ENCODE measurements at places on chromosomes 3 and 15.
A peak's percentile ranks its signal among the peaks of the same experiment; 100 is the strongest.

GRCh38 chr3:189629803-189630455 is 1.3 kb upstream of the TP63 start:
- no peak for DNase-seq

- no peak for DNase-seq
Measured at GRCh38 chr15:36053746-36054145, 507.8 kb upstream of the DPH6 start.

DNA sequence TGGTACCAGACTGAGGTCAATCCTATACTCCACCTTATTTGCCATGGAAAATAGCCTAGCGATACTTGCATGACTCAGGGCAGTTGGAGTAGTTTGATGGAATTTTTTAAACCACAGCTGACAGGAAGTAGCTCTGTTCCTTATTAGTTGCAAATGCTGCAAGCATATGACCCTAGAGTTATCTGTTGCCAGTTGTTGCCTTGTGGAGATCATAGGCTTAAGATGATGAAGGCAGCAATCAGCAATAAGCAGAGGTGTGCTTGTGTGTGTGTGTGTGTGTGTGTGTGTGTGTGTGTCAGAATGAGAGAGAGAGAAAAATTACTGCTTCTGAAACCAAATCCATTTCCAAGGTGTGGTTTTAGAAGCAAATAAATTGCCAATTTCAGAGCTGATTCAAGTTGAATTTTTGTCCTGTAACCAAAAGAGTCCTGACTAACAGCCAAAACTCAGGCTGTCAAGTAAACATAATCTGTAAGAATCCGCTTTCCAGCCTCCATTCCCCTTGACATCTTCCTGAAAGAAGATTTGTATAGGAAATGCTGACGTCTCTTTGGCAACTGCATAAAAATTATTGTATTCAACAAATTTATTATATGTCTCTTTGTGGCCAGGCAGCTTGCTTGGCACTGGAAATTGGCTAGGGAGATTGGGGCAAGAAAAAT is 141.2 kb downstream of the SERPINI1 start:
- DNase-seq: no peak

GRCh38 chr3:192237992-192238608 is 489.2 kb downstream of the FGF12 start:
- DNase-seq: no peak

GRCh38 chr3:119145500-119146167 is at the start of gene TEX55:
Gene TEX55, plus strand, starts transcription at chr3:119146165. Its CDS starts 25 bp downstream, at chr3:119146190.
- DNase-seq: no peak

DNA sequence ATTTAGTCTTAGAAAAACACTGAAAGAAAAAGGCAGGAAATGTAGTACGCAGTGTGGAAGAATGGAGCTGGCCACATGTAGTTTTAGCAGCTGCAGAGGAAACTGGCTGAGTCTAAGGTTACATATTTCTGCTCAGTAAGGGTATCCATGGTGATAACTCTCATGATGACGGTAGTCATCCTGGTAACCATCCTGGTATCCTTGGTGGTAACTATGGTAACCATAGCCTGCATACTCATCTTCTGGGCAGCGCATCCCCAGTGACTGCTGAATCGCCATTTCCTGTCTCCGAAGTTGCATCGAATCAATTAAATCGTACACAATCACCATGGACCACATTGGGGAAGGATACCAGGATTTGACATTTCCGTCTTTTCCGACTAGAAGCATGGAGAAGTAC is 35.7 kb downstream of the CCDC80 start:
- DNase-seq: no peak

- no peak for DNase-seq
Measured at GRCh38 chr15:92808598-92809063, 91.5 kb upstream of the CHD2 start.

DNA sequence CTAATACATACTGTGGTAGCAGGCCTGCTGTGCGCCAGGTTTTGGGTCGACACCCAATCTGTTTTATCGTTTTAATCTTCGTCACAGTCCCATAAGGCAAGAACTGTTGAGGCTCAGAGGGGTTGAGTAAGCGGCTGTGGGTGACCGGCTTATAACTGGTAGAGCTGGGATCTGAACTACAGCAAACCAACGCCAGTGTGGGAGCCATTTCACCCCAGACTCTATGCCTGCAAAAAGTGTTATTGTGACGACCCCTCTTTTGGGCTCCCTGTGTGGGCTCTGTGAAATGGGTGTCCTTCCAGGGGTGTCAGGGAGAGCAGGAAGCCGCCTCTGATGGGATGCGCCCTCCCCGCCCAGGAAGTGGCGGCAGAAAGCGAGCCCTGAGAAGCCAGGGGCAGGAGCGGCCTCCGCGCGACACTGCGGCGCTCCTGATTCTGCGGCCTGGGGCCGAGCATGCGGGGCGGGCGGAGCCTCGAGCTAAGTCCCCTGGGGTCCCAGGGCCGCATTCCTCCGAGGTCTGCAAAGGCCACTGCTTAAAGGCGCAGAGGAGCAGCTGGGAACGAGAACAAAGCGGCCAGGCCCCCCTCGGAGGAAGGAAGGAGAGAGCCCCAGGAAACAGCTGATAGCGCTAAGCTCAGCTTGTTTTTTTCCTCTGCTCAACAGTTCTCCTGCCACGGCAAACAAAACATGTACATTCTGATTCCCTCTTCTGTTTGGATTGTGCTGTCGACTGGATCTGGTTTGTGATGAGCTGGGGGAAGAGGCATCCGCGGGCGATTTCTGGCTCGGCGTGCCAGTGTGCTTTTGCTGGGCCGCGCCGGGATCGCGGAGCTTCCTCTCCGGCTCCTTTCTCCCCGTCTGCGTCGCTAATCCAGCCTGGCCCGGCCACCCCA is 33.9 kb downstream of the GRK7 start:
- peak; percentile 19 for DNase-seq

GRCh38 chr3:46913644-46914043 is 36.1 kb downstream of the PTH1R start:
- DNase-seq: no peak

- DNase-seq: no peak
Measured at GRCh38 chr3:157477441-157477840, 25.8 kb downstream of the VEPH1 start.

DNA sequence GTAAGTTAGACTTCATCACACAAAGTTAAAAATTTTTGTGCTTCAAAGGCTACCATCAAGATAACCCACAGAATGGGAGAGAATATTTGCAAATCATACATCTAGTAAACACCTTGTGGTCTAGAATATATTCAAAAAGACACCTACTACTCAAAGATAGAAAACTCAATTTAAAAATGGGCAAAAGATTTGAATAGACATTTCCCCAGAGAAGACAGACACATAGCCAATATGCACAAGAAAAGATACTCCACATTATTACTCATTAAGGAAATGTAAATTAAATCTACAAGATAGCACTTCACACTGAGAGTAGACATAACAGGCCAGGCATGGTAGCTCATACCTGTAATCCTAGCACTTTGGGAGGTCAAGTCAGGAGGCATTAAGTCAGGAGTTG is 87.8 kb upstream of the MANF start:
- no peak for DNase-seq

DNA sequence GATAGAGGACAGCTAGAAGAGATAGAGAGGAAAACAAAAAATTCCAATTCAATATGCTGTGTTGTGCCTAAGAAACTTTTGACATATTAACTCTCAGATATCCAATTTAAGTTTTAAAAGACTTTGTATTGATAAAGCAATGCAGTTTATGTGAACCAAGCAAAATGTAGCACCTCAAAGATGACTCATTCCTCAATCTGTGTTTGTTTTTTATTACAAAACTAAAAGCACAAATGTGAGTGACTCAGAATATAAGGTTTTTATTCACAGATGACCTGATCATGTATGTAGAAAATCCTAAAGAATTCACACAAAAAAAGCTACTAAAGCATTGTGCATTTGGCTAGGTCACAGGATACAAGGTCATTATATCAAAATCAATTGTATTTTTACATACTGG is 11.1 kb downstream of the HCLS1 start:
- DNase-seq: no peak

GRCh38 chr3:78645628-78646310 is 1122.0 kb downstream of the ROBO1 start:
- no peak for DNase-seq

- DNase-seq: no peak
Measured at GRCh38 chr3:46668116-46668515, 25.4 kb downstream of the ALS2CL start.

- DNase-seq: no peak
Measured at GRCh38 chr3:156299569-156299968, 179.2 kb downstream of the KCNAB1 start.

- no peak for DNase-seq
Measured at GRCh38 chr3:99712291-99712954, 74.0 kb downstream of the COL8A1 start.

- no peak for DNase-seq
Measured at GRCh38 chr3:64399205-64399800, 174.0 kb upstream of the PRICKLE2 start.

DNA sequence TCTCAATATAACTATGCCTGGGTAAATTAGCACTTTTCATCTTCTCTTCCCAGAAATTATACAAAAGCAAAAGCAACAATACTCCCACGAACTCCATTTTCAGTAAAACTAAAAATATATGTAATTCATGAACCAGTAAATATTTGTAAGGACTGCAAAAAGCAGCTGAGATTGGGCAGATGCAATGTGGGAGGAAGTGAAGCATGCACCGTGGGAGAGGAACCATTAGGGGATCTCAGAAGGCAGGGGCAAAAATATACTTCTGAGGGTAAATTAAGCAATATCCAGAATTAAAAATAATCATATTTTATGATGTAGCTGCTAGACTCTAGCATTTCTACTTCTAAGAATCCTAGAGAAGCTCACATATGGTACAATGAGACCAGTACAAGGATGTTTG is 20.2 kb downstream of the CFAP91 start:
- no peak for DNase-seq

- no peak for DNase-seq
Measured at GRCh38 chr15:28033443-28033842, 65.7 kb downstream of the OCA2 start.

DNA sequence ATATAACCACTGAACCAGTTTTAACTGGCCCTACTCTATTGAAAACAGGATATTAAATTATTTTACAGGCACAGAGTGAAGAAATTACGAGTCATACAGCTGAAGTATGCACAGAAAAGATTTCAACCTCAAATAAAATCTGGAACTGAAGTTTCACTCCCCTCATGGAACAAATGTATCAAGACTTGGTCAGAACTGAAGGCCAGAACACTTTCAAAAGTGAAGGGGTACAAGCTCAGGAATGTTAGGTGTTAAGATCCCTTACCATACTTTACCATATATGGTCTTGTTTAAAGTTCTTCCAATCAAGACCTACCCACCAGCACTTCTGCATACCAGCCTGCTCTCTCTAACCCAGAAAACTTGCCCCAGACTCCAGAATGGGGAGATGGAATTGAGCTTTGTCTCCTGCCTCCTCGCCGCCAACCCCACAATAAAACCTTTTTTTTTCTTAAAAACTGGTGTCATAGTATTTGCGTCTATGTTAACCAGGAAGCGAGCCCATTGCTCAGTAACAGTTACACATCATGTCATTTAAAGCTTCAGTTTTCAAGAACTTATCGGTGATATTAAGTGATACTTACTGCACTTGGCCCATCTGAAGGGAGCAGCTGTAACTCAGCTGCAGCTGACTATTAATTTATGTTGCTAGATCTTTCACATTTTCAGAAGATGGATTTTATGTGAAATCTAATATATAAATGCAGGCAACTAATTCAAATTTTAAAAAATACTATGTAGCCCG is 59.9 kb downstream of the OXSM start:
- no peak for DNase-seq

DNA sequence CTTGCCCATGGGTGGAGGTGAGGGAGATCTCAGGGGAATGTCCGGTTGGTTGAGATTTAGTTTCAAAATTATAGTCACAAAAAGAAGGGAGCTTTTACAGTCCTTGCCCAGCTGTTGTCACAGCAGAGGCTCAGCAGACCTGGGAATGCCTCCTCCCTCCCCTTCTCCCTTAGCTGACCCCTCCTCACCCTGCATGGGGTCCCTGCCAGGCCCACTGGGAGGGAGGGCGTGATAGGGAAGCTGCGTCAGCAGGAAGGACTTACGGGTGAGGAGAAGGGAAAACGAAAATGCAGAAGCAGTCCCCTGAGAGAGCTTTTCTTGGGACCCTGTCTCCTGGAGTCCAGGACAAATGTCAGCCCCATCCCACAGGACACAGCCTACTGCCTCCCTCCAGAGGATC is 18.9 kb downstream of the SCN5A start:
- DNase-seq: no peak

- DNase-seq: no peak
Measured at GRCh38 chr3:127407026-127407939, 119.4 kb upstream of the PRR20G start.

- no peak for DNase-seq
Measured at GRCh38 chr15:41482110-41482877, 11.4 kb upstream of the ITPKA start.

GRCh38 chr3:172061724-172062184 is 22.4 kb downstream of the FNDC3B start:
- DNase-seq: peak; percentile 20

GRCh38 chr3:131739211-131739610 is 236.4 kb upstream of the MRPL3 start:
- no peak for DNase-seq

GRCh38 chr3:133830071-133830470 is 24.5 kb downstream of the SRPRB start:
- no peak for DNase-seq

- DNase-seq: no peak
Measured at GRCh38 chr3:194777729-194778128, 92.0 kb downstream of the FAM43A start.

DNA sequence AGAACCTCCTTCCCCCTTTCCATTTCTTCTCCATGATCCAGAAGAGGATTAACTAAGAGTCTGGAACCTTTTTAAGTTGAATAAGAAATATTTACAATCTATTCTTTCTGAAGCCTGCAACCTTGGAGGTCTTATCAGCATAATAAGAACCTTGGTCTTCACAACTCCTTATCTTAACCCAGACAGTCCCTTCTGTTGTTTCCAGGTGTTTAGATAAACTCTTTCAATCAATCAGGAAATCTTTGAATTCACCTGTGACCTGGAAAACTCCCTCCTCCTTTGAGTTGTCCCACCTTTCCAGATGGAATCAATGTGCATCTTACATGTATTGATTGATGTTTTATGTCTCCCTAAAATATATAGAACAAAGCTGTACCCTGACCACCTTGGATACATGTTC is 3.6 kb upstream of the DHX36 start:
- no peak for DNase-seq

DNA sequence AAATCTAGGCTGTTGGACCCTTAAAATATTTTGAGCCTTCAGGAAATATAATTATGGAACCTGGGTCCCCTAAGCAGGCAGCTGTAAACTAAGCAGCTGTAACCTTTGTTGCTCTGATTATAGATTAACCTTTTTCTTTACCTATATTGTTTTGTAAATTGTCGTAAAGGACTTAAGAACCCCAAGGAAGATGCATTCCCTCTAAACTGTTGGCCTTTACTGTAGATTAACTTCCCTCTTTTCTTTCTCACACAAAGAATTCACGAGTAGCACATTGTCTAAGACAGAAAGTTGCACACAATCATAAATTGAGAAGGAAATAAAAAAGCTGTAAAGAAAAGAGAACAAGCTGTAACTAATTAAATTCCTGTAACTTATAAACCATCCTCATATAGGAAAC is 877.3 kb downstream of the ROBO2 start:
- no peak for DNase-seq

GRCh38 chr15:64038878-64039610 is 7.2 kb downstream of the DAPK2 start:
- no peak for DNase-seq
